ENCODE measurements at places on chromosomes 5 and 9.

DNA sequence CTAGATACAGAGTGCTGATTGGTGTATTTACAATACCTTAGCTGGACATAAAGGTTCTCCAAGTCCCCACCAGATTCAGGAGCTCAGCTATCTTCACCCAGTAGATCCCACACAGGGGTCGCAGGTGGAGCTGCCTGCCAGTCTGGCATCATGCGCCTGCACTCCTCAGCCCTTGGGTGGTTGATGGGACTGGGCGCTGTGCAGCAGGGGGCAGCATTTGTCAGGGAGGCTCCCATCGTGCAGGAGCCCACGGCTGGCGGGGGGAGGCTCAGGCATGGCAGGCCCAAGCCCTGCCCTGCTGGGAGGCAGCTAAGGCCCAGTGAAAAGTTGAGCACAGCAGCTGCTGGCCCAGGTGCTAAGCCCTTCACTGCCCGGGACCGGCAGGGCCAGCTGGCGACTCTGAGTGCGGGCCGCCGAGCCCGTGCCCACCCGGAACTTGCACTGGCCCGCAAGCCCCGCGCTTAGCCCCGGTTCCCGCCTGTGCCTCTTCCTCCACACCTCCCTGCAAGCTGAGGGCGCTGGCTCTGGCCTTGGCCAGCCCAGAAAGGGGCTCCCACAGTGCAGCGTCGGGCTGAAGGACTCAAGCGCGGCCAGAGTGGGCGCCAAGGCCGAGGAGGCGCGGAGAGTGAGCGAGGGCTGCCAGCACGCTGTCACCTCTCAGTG lies 314.1 kb upstream of the ATP10B start:
- no peak for DNase-seq

- DNase-seq = no peak
Observed at GRCh38 chr9:104082168-104082567, 11.9 kb upstream of the SMC2 start.

DNA sequence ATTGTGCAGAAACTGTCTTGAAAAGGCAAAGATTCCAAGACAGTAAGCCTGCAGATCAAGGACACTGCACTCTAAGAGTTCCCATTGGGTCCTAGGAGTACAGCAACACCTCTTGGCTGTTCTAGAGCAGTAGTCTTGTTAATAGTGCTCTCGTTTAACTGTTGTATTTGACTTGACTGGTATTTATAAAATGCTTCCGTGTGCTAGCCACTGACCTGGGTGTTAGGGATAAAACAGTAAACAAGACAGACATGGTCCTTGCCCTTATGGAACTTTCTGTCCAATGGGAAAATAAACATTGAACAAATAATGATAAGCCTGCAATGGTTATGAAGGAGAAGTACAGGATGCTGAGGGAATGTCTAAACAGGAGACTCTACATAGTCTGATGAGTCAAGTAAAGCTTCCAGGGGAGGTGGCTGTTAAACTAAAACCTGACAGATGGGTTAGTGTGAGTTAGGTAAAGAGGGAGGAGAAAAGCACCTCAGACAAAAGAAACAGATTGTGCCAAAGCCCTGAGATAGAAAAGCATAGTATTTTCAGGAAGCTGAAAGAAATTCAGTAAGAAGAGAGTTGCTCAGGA lies 33.3 kb downstream of the TDRD7 start:
- DNase-seq = no peak

DNA sequence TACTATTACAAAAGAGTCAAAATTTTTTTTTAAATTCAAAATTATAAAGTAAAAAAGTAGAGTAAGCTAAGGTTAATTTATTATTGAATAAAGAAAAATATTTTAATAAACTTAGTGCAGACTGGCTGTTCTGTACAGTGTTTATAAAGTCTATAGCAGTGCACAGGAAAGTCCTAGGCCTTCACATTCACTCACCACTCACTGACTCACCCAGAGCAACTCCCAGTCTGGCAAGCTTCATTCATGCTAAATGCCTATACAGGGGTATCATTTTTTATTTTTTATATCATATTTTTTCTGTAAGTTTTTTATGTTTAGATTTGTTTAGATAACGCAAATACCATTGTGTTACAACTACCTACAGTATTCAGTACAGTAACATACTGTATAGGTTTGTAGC lies 700.7 kb upstream of the GRAMD2B start:
- no peak for DNase-seq

DNA sequence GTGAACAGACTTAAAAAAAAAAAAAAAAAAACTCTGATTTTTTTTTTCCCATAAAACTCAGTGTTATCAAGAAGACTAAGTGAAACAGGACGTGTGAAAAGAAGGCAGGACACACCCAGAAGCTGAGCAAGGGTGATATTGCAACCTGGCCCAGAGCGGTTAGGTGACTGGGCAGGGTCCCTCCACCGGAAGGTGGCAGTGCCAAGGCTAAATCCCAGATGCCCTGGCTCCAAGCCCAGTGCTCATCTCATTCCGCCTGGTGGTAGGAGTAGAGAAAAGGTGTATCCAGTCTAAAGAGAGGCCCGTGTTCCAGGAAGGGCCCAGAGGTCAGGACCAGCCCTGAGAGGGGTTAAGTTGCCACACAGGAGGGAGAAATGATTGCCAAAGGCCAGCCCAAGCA lies 51.5 kb upstream of the SAP30L start:
- no peak for DNase-seq

DNA sequence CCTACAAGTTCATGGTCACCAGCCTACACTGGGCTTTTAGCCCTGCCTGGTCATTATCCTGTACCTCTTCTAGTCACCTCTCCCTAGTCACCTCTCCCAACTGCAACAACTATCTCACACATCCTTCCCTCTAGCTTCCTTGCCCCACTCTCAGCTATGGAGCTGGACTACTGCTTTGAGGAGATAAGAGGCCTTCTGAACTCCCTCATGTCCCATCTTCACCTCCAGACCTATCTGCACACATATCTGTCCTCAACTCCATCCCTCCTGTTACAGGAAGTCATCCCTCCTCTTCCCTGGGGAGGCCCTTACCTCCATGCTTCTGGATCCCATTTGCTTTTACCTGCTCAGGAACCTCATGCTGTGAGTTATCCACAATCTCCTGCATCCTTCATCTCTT lies 5.7 kb downstream of the RPP25L start:
- no peak for DNase-seq

DNA sequence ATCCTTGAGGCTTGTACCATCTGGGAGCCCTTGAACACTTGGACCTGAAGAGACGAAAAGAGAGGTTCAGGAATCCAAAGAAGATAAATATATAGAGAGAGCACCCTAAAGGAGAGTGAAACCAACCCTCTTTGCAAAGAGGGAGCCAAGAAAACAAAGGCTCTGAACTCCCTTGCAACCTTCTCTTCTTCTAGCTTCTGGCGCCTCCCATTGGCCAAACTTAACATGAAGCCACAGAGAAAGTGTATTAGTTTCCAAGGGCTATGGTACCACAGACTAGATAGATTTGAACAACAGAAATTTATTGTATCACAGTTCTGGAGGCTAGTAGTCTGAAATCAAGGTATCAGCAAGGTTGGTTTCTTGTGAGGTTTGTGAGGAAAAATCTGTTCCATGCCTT lies 175.1 kb downstream of the HCN1 start:
- DNase-seq = peak; percentile 38

GRCh38 chr9:109164042-109164441 lies 3.0 kb downstream of the FRRS1L start:
- no peak for DNase-seq

GRCh38 chr9:33378121-33378795 lies 24.1 kb downstream of the AQP7 start:
- no peak for DNase-seq

DNA sequence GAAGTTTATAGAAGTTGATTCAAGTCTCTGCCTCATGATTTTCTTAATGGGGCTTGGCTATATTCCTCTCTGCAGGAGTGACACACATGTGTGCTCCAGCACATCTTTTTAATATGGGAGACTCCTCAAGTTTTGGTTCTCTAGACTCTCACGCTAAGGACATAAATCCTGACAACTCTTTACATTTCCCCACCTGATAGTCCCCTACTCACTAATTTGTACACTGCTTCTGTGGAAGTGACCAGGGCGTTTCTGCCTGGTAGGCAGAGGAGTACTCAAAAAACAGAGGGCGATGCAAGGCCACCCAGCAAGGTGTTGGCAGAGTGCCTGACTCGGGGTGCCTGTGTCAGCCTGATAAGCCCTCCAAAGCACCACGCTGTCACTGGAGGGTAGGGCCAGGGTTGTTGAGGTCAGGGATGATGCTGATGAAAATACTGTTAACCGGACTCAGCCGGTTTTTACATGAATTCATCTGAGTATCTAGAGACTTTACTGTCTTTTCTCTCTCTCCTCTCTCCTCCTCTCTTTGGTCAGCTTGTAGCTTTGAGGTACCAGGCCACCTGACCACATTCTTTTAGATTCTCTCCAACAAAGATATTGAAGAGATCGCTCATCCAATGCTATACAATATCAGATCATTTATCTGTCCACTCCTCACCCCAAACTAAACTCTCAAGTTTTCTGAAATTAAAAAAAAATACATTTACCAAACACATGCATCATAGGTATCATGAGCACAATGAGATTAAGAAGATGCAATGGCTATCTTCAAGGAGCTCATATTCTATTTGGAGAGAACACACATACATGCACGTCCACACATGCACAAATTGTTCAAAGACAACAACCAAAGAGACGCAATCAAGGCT lies 205.2 kb downstream of the PIK3R1 start:
- DNase-seq = no peak

DNA sequence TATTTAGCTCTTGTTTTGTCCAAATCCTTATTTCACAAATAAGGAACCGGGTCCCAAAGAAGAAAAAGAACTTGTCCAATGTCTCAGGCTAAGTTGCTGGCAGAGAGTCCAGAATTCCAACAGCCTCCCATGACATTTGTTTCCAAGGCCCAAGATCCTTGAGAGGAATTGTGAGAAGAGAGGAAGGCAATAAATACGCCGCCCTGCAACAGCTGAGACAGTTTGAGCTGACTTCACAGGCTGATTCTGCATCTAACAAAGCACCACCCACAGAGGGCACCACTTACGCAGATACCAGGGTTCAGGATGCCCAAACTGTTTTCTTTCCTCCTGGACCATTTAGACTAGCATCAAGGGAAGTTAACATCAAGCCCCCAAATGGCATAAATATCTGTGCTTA lies 211.3 kb downstream of the FAM114A2 start:
- DNase-seq = no peak

DNA sequence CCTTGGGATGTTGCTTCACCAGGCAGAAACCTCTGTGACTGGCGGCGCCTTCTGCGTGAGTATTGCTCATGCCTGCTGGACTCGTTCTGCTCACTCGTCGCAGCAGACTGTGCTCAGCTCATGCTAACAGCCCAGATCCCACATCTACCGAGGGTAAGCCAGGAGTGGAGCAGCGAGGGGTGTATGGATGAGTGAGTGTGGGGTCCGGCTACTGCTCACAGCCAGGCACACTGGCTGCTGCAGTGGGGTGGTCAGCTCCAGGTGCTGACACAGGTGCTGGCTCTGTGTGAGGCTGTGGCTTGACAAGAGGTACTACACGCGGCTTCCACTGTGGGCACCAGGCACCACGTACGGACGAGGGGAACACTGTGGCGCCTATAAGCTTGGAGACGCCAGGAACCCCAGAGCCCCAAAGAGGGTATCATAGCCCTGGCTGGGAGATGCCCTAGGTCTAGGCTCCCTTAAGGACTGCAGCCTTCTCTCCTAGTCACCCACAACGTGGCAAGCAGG lies 47.7 kb upstream of the CDH12 start:
- DNase-seq = no peak

DNA sequence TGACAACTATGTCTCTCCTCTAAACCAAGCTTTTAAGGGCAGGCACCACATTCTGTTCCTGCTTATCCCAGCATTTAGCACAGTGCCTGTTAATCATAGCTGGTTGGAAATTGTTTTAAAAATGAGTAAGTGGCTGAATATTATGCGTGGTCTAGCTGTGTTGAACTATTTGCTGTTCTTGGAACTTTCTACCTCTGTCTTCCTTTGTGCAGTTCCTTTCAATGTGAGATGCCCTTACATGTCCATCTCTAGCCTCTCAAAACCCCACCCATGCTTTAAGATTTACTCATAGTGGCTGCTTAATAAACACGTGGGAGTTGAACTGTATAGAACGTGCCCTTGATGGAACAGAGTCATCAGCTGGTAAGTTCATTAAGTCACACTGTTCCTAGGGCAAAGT lies 34.5 kb downstream of the C9orf57 start:
- no peak for DNase-seq

GRCh38 chr9:128494746-128495129 lies 9.8 kb upstream of the GLE1 start:
- DNase-seq = peak; percentile 35

DNA sequence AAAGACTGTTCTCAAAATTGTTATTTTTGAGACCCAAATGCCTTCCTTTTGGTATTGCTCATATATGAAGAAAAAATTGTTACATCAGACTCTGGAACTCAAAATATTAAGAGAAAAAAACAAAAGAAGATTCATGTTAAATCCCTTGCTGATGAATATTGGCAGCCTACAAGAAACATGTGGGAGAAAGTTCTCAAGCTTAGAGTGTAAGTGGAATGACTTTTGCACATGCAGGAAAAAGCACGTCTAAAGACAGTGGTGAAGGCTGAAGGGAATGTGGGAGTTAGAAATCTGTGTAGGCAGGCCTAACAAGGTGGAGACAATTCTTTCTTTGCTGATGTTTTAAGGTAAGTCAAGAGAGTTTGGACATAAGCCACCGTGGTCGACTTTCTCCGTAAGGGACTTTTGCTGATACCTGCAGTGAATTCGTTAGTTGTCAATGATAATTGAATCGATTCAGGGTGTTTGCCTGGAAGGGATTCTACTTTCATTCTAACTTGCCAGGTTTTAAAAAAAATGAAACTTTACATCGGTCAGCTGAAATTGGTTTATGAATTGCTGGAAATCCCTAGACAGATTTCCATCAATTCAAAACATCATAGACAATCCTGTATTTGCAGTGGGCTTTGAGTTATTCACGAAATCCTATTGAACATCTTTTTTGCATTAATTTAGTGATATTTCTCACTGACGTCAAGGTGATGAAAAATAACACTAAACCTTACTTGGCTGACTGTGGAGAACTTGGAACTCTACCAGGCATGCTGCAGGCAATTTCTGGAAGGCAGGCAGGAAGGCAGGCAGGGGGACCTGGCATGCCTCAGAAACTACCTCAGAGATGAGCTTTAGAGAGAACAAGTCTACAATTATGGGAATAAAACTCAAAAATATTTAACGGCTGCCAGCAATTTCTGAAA lies 359.1 kb upstream of the ADAMTSL1 start:
- DNase-seq = peak; percentile 76

- DNase-seq = peak; percentile 65
Observed at GRCh38 chr5:150214289-150214688, 24.4 kb downstream of the SLC6A7 start.
